HepG2 (cell line): ENCODE measurements at places on chromosomes 13 and 19. TPM values are rescaled to one million over a fixed set of nuclear protein-coding genes. Genes with fewer than 3 reads are reported as not detected.

The TRIM28 gene
- polyA plus RNA-seq, result 439 and 461 TPM in 2 replicates

The CASP14 gene
- polyA plus RNA-seq, result not detected in 2 replicates

The CD22 gene
- polyA plus RNA-seq, result 0.98 and 1.7 TPM in 2 replicates

The TEX101 gene
- polyA plus RNA-seq, result not detected in 2 replicates

DNA sequence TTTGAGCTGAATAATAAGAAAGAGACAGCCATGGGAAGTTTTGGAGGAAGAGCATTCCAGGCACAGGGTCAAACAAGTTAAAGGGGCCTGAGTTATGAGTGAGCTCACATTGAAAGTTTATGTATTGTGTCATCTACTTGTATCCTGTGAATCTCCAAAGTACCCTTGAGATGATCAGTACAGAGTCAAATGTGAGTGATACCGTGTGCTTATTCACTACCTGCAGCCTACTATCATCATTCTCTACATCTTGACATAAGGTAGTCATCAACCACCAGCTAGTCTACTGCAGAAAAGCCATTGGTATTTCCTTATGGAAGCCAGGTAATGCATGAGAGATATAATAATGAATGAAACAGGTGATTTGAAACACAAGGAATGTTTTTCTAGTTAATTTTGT, 3.0 kb upstream of the KCTD12 start:
- no peaks in the 10 kb centered on the region for H3K36me3 ChIP-seq
- peaks cover 7% of the 10 kb centered on the region; the same call in 1 of the 2 replicates for H3K4me1 ChIP-seq
- no peak overlapping the region for H3K27ac ChIP-seq
- peaks cover 11% of the 10 kb centered on the region; the same call in 2 of the 3 replicates for H3K27me3 ChIP-seq
- H3K4me3 ChIP-seq, result no peak overlapping the region
- DNase-seq, result no peak
